ENCODE measurements at places on chromosomes 4 and X.

DNA sequence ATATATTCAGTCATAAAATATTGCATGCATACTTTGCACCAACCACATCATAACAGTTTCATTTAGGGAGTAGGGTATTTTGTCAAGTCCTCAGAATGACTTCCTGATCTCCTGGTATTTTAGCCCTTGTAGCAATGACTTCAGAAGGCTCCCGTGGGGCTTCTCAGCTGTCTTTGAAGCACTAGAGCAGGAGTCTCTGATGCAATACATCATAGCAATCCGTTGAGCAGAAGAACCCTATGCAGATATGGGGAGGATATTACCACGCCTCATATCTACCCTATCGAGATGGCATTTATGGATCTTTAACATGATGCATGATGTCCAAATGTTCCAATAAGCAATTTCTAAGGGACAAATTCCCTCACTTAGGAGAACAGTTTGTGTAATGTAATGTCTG, 373.7 kb upstream of the FTHL17 start:
- DNase-seq, result no peak

- DNase-seq, result no peak
Observed at GRCh38 chrX:31540313-31540712, 468.5 kb upstream of the FTHL17 start.

DNA sequence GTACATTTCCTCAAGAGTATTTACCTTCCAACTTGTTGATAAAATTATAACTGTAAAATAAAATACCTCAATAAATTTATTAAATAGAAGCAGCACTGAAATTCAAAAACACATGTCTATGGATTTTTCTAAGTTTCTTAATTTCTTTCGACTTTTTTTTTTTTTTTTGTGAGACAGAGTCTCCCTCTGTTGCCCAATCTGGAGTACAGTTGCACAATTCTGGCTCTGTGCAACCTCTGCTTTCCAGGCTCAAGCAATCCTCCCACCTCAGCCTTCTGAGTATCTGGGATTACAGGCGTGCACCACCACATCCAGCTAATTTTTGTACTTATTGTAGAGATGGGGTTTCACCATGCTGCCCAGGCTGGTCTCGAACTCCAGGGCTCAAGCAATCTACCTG, 79.8 kb downstream of the IQCM start:
- no peak for DNase-seq

DNA sequence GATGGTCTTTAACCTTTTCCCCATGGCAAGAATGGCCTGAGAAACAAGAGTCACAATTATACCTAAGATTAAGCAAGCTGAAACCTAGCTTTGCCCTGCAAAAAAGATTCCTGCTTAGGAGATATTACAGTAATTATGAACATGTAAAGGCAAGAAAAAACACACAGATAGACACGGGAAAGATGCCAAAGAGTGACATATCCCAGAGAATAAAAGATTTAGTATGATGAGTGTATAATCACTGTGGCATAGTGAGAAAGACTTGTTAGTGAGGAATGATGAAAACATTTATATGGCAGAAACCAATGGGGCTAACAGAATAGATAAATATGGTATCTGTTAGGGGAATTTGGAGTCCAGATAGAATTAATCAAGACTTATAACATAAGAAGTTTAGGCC, 29.6 kb upstream of the TASL start:
- no peak for DNase-seq

- no peak for DNase-seq
Observed at GRCh38 chr4:88064410-88064809, 57.0 kb downstream of the PKD2 start.

DNA sequence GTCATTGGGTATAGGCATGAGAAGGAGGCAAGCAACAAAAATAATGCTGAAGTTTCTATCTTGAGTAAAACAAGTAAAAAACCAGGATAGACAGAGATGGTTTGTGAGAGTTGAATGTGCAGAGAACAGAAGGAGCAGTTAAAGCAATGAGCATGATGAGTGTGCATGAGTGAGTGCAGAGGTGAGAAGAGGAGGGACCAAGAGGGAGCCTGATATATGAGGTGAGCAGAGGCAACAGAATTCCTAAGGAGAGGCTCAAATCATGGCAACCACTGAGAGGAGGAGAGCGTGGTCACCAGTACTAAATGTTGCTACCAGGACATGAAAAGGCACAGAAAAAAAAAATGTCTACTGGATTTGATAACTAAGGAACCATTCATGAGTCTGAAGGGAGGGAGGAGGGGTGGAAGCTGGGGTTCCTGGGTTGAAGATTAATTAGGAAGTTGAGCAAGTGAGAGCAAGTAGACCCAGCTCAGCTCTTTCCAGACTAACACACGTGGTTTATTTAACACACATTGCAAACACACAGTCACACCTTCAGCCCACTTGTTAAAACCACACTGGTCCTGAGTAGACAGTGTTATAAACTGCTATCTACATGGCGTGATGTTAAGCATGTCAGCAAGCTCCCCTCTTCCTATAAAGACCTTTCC, 69.0 kb upstream of the IQCM start:
- DNase-seq, result no peak

- no peak for DNase-seq
Observed at GRCh38 chr4:114028071-114028470, 48.6 kb upstream of the ARSJ start.

GRCh38 chr4:145865274-145865941, 73.2 kb downstream of the ZNF827 start:
- DNase-seq, result no peak

DNA sequence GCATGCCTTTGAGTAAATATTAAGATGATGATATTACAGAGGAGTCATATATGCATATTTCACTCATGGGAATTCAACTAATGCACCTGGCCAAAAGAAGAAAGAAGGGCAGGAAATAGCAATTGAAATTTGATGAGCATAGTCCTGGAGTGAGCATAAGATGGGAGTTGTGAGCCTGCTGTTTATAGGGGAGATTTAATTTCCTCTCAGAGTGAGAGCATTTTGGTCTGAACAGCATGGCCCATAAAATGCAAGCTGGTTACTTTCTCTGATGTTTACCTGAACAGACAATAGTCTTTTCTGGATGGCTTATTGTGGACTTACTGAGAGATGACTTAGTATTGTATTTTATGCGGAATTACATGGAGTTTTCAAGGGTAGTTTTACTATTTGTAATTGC, 53.6 kb downstream of the FHIP1A start:
- DNase-seq, result no peak

- DNase-seq, result no peak
Observed at GRCh38 chrX:3244203-3244743, 102.2 kb downstream of the MXRA5 start.

DNA sequence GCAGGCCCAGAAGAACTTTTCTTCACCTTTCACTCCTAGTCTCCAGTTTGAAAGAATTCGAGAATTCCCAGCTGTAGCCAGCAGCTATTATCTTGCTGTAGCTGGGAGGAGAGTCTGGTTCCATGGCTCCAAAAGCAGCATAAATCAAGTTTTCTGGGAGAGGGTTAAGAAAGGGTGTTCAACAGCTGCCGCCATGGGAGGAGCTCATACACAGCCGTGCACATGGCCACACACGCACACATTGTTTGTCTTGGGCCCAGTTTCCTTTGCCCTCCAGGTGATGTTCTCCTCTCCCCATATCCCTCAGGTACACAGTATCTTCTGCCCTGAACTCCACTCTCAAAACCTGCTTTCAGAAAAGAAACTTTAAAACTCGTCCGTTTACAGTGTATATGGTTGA, 4.1 kb upstream of the GPC3 start:
- DNase-seq, result no peak

GRCh38 chr4:98421111-98421510, 159.9 kb downstream of the RAP1GDS1 start:
- DNase-seq, result no peak

- no peak for DNase-seq
Observed at GRCh38 chrX:13033193-13033592, 11.2 kb downstream of the FAM9C start.

DNA sequence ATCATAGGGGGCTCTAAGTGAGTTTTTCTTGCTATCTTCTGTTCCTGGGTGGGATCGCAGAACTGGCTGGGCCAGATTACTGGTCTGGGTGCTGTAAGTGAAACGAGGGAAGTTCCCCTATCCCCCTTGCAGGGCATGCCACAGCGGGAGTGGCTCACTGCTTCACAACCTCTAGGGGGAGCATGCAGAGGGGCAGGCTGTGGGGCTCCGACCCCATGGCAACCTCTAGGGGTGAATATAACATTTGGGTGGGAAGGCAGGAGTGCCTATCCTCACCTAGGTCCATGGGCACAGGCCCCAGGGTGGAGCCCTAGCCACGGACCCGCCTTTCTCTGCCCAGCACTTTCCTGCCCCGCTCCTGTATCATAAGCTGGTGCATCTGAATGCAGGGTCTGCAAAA, 1.7 kb upstream of the RRAGB start:
- no peak for DNase-seq

DNA sequence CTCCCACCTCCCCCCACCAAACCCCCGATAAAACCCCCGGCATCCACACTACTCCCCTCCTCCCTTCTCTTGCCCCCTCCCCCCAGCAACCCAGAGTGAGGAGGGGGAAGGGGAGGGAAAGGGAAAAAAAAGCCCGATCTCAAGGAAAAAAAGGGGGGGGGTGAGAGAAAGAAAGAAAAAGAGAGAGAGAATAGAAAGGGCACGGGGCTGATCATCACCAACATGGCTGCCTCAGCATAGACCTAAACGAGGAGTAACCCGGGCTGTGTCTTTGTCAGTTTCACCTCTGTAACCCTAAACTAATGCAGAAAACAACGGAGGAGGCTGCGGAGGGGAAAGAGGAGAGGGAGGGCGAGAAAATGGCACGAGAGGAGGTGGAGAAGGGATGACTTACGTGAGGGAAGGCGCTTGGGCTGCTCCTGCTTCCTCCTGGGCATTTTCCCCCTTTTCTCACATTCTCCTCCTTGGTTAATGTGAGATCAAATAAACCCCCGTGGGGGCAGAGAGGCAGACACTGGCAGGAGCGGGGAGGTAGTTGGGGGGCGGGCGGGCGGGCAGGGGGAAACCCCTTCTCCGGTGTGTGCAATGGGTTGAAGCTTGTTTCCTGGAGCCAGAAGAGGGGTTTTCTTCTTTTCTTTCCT, 532 bp downstream of the ZNF827 start:
- DNase-seq, result no peak

Measured in right renal pelvis (tissue), 4 donors.